Foreskin fibroblast (primary cell): ENCODE measurements at places on chromosomes 4 and X.

DNA sequence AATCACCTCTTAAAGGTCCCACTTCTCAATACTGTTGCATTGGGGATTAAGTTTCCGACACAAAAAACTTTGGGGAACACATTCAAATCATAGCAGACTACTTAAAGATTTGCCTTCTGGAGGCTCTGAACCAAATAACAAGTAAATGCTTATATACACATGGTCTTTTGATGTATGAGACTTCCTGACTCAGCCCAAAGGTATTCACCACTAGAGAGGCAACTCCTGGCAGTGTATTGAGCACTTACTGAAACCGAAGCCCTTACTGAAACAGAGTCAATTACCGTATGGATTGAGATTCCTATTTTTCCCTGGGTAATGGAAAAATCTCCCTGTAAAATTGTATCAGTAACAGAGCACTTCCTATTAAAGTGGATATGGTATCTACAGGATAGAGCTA lies 45.4 kb downstream of the ZCCHC13 start:
- peak; percentile 78 for DNase-seq

DNA sequence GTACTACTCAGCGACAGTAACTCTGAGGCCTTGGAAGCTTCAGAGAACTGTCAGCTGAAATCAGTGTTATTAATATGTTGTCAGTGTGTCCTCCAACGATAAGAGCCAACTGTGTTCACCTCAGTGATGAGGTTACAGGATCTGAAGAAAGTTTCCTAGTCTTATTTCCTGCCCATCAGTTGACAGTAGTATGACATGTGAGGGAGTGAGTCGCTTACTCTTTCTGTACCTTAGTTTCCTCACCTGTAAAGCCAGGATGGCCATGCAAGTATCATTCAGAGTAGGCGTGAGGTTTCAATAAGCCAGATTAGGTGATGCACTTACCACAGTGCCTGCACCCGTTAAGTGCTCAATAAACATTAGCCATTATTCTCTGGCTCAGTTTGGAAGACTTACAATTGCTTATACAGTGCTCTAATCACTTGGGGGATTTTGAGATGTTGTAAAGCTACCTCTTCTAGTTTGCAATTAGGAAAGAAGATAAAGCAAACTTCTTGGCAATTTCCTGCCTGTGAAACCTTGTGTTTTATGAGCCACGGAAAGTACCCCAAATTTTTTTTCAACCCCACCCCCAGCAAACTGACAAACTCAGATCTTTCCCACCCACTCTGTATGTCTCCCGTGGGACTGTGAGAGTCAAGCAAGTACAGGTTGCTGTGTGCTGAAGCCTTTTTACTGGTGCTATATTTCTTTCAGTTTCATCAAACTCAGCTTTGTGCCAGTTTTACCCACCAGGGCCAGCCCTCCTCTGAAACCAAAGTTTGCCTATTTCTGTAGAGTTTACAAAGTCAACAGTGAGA lies 62.2 kb downstream of the ANXA3 start:
- no peak for DNase-seq

DNA sequence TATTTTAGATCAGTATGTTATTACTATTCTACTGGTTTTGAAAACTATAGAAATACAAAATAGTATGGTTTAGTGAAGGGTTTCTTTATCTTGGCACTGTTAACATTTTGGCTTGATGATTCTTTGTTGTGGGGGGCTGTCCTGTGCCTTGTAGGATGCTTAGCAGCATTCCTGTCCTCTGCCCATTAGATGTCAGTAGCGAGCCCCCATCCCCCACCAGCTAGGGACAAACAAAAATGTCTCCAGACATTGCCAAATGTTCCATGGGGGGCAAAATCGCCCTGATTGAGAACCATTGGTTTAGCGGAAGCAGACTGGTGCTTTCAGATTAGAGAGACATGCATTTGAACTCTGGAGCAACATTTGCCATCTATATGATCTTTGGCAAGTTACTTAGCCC lies 23.3 kb downstream of the SPARCL1 start:
- no peak for DNase-seq

DNA sequence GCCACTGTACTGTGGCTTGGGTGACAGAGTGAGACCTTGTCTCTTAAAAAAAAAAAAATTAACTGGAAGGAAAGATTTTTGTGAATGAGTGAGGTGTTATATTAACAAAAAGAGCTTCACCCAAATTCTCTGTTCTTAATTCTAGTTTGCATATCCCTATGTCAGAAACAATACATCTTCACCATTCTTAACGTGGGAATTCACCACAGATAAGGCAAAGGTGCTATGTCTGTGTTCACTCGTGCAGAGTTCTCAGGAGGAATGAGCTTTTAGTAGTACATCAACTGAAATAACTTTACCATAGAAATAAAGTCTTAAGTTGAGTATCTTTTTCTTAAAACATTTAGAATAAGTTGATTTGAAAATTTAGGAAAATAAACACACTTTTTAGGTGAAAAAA lies 135.1 kb downstream of the RAPGEF2 start:
- no peak for DNase-seq

DNA sequence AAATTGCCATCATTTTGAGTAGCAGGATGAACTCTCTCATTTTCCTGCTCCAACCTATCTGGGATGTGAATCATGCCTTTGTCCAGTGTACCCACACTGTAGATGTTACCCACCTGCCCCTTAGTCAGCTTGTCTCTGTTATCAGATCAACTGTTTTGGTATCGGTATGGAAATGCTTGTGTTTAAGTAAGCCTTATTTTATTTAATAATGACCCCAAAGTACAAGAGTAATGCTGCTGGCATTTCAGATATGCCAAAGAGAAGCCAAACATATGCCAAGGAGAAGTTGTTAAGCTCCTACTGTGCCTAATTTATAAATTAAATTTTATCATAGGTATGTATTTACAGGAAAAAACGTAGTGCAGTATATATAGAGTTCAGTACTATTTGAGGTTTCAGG lies 18.6 kb upstream of the RAP1GDS1 start:
- peak; percentile 10 for DNase-seq

- DNase-seq, result peak; percentile 28
These were observed 768 bp downstream of the MID2 start for GRCh38 chrX:107826238-107827029.

GRCh38 chrX:21905313-21905712 lies 35.2 kb upstream of the SMS start:
- no peak for DNase-seq

DNA sequence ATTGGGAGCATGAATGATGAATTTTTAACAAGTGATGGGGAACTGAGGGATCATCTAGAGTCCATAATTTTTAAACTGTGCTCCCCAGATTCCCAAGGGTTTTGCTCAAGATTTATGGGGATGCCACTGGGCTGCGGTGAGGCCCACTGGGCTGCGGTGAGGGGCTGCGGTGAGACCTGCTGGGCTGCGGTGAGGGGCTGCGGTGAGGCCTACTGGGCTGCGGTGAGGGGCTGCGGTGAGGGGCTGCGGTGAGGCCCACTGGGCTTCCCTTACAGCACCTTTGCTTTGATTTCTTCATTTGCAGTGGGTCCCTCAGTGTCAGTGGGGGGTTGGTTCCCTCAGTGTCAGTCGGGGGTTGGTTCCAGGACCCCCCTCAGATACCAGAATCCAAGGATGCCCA lies 47.4 kb upstream of the ATOH1 start:
- no peak for DNase-seq

DNA sequence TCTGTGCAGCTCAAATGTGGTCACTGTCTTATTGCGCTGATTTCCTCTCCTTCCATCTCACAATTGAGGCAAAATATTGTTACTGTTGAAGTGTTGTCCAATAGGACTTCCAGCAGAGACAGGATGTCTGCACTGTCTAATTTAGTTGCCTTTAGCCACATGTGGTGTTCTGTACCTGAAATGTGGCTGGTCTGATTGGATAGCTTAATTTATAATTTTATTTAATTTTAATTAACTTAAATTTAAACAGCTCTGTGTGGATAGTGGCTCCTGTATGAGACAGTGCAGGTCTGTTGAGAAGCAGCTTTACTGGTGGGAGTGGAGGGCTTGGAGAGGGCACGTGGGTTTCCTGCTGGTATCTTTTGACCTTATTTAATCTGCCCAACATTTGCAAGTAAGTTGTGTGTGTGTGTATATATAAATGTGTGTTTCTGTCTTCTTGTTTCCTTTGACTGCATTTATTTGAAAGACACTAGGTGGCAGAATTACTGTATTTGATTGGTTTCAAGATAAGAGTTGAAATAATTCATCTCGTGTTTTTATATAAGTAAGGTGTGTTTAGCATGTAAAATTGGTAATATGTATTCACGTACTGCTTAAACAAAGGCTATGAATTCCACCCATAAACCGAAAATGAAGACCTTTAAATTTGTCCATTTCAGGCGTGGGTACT lies 55.3 kb upstream of the MSANTD1 start:
- peak; percentile 36 for DNase-seq

DNA sequence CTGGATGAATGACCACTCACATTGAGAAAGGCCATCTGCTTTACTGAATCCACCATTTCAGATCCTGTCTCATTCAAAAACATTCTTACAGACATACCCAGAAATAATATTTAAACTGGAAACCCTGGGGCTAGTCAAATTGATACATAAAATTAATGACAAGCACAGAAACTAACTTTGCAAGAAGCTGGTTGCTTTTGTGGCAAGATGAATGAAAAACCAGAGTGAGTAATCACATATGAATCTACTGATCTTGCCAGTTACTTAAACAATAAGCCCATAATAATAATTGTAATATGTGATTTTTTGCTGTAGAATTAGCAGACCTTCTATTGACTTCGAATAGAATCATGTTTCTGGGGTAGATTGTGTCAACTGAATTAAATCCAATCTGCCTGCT lies 235.1 kb downstream of the PPARGC1A start:
- no peak for DNase-seq

- no peak for DNase-seq
These were observed 14.7 kb upstream of the ATP8A1 start for GRCh38 chr4:42671431-42672194.

DNA sequence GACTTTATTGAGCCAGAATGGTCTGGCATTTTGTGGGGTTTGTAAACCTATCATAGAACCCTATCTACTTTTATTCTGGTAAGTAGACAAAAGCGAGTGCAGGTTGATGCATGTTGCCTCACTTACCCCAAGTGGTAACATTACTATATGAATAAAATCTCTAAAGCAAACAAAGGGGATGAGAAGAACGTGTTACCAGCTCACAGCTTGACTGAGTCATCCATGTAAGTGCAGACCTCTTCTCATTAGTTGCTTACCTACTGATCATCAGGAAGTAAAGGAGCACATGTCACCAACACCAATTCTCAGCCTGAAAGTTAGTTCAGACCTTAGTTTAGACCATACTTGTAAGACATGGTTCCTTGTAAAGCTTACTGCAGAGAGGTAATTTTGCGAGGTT lies 1328.3 kb downstream of the C4orf33 start:
- no peak for DNase-seq

- peak; percentile 78 for DNase-seq
These were observed 2542.7 kb downstream of the PCDH7 start for GRCh38 chr4:33262824-33263223.

DNA sequence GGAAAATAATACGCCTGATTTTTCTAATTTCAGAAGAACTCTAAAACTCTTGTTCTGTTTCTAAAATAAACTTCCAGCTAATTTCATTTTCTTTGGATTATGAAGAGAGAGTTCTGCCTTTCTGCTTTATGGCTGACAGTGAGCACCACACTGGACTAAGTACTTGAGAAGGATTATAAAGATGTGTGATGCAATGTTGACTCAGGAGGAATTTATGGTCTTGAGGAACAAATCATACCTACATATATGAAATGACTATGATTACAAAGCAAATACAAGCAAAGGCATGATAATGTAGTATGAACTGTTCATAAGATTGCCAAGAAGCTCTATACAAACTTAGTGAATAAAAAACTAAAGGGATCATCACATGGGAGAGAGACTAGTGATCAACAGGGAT lies 13.0 kb upstream of the SLC25A5 start:
- DNase-seq, result no peak

DNA sequence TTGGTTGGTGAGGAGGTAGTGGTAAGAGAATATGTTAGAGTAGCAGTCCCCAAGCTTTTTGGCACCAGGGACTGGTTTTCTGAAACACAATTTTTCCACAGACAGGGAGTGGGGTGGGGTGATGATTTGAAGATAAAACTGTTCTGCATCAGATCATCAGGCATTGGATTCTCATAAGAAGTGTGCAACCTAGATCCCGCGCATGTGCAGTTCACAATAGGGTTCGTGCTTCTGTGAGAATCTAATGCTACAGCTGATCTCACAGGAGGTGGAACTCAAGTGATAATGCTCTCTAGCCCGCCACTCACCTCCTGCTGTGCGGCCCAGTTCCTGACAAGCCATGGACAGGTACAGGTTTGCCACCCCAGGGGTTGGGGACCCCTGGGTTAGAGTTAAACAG lies 423.3 kb downstream of the GPAT3 start:
- no peak for DNase-seq

DNA sequence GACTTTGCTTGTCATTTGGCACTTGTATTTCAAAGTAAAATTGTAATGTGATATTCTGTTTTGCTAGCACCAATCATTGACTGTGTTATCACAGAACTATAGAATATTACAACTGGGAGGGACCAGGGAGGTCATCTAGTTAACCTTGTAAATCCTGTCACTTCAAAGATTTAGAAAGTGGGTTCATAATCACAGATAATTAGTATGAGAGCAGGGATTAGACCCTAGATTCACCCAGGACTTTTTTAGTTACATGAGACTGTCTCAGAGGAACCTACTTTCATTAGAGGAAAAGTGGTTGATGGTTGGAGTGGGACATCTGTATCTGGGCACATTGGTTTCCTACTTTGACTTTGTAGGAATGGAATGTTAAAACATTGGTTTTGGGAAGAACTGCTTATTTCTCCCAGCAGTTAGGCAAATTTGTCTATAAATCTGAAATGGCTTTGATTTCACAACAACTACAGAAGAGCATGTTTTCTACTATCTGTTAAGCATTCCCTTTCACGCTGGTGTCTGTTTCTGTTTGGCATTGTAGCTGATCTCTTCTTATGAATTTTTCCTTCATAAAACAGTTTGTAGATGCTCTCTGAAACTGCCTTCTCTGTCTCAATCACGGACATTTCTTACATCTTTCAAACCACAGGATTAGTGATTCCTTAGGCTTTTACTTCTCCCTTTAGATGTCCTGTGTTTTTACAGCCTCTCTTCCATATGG lies 144.1 kb downstream of the DIPK2B start:
- peak; percentile 3 for DNase-seq

GRCh38 chr4:166324321-166324720 lies 451.3 kb downstream of the TLL1 start:
- peak; percentile 12 for DNase-seq

DNA sequence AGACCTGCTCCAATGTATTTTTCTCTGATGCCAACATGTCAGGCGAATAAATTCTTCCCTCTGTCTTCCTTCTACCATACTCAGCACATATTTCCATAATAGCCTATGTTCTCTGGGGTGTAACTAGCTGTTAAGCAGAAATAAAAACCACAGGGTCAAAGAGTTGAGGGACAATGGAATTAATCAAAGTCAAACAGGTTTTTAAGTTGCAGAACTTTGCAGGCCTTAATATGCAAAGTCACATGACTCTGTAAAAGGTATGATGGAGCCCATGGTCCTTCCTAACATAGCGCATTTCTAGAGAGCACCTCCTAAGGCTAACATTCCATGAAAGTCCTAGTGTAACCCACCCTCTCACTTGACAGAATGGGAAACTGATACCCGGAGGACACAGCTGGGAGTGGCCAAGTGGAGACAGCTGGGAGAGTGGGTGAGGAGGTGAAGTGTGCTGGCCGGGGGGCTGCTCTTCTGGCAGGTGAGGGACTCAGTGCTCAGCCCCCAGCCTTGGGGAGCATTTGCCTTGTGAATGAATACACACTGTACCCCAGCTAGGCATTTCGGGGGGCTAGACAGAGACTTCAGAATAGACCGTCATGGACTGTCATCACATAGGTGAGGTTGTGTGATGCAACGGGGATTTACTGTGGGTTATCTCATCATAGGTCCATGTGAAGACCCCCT lies 8.4 kb upstream of the SORCS2 start:
- DNase-seq, result no peak

- no peak for DNase-seq
These were observed 12.9 kb downstream of the SH3TC1 start for GRCh38 chr4:8211737-8212581.
